ENCODE measurements at places on chromosomes 2 and 18. TPM values are rescaled to one million over a fixed set of nuclear protein-coding genes. Genes with fewer than 3 reads are reported as not detected.

The SERPINB11 gene
- not detected for total RNA-seq

The RNF149 gene
- 48.7 TPM for total RNA-seq

The WNT10A gene
- total RNA-seq = 27.9 TPM

The TBR1 gene
- total RNA-seq = not detected

The AMER3 gene
- total RNA-seq = not detected

The TANC1 gene
- total RNA-seq = 0.92 TPM

The GPR39 gene
- total RNA-seq = not detected

The ANO7 gene
- total RNA-seq = 5.1 TPM

The LIPG gene
- total RNA-seq = 0.27 TPM

The CYP27C1 gene
- total RNA-seq = not detected

The EVX2 gene
- total RNA-seq = not detected

The GNAL gene
- not detected for total RNA-seq

The ITGA4 gene
- total RNA-seq = 64.5 TPM

The CRYGD gene
- not detected for total RNA-seq

The FHL2 gene
- 4.4 TPM for total RNA-seq

The CEP68 gene
- 6.3 TPM for total RNA-seq

The SMAD2 gene
- 141 TPM for total RNA-seq

The BCL2L11 gene
- total RNA-seq = 19.8 TPM

The RAX gene
- total RNA-seq = not detected

The RNF138 gene
- total RNA-seq = 89.5 TPM

The CCDC178 gene
- total RNA-seq = not detected

The DYNAP gene
- total RNA-seq = not detected

The AGPS gene
- total RNA-seq = 55.7 TPM

The EFHD1 gene
- 0.70 TPM for total RNA-seq

The OSBPL6 gene
- total RNA-seq = 4.0 TPM

The LYPD6 gene
- total RNA-seq = not detected
